Psoas muscle (tissue), 8 donors: ENCODE measurements at places on chromosomes 6 and 20.

- DNase-seq, result no peak
Measured at GRCh38 chr6:3561725-3562124, 104.9 kb upstream of the SLC22A23 start.

DNA sequence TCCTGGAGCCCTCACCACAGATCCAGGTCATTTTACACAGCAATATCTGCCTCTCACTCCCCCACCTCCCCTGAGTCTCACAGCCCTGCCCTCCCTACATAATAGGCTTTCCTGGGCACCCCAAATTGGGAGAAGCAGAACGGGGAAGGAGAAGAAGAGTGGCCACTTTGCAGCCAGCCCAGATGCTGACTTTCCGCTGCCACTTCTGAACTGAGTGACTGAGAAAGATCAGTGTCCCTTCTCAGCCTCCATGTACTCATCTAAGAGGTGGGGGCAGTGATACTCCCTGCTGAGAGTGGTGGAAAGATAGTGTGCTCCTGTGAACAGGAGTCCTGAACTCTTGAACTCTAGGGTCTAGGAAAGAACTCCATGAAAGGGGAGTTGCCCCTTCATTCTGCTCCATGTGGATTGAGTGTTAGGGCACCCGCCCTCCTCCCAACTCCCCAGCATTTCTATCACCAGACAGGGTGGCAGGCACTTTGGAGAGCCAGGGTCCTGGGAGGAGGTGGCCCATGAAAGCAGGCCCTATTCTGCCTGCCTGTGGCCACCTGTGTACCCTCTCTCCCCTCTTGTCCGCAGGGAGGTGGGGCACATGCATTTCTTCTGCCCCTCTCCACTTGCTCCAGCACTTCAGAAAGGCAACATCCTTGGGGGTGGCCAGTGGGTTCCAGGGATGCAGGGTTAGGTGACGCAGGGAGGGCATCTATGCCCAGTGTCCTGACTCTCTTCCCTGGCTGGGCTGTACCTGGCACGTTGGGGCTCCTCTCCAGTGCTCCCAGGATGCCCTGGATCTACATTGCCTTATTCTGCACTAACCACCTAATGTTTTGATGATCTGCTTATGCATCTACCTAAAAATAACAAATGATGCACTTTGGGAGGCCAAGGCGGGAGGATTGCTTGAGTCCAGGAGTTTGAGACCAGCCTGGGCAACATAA, 38.3 kb upstream of the MRPS18A start:
- no peak for DNase-seq

DNA sequence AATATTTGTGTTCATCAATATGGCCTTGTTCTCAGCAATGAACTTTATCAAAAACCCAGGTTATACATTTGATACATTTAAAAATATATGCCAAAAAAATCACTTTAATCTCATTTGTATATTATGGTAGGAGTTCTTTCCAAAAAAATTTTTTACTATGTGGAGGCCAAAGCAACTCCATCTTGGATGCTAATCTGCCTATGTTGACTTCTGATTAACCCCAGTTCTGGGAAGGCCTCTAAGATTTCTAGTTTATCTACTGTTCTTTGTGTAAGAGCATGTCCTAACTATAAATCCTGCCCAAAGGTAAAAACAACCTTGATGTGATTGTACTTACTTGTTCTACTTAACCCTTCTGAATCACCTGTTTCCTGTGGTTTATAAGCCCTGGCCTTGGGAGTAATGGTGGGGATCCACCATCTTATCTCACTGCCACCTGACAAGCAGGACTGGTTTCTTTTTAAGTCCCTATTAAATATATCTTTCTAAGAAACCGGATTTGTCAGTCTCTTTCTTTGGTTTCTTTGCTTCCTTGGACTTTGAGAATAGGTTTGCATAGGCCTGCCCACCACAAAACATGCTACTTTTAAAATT, 46.7 kb downstream of the RNGTT start:
- DNase-seq, result no peak

GRCh38 chr6:137471497-137471896, 22.7 kb downstream of the OLIG3 start:
- DNase-seq, result no peak

DNA sequence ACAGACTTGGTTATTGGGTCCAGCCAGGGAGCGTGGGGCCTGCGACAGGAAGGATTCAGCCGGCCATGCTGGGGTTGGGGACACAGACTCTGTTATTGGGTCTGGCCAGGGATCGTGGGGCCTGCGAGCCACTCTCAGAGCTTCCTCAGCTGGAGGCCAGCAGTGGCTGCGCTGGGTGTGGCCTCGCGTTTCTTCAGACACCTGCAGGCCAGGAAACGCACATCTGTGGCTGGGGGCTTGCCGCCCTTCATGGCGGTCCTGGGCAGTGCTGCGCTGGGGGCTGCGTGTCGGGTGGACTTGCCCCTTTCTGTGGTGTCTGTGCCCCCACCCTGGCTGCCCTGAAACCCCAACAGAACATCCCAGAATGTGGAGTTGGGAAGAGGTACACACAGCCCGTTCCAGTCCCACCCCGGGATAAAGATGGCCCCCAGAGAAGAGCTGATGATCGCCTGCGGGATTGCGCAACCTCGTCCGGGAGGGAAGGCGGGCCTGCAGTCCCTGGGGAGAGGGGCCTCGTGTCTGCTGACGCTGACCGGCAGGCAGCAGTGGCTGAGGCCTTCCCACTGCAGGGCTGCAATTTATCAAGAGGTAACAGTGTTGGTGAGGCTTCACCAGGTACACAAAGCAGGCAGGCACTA, 16.9 kb upstream of the MTG2 start:
- peak; percentile 74 for DNase-seq

DNA sequence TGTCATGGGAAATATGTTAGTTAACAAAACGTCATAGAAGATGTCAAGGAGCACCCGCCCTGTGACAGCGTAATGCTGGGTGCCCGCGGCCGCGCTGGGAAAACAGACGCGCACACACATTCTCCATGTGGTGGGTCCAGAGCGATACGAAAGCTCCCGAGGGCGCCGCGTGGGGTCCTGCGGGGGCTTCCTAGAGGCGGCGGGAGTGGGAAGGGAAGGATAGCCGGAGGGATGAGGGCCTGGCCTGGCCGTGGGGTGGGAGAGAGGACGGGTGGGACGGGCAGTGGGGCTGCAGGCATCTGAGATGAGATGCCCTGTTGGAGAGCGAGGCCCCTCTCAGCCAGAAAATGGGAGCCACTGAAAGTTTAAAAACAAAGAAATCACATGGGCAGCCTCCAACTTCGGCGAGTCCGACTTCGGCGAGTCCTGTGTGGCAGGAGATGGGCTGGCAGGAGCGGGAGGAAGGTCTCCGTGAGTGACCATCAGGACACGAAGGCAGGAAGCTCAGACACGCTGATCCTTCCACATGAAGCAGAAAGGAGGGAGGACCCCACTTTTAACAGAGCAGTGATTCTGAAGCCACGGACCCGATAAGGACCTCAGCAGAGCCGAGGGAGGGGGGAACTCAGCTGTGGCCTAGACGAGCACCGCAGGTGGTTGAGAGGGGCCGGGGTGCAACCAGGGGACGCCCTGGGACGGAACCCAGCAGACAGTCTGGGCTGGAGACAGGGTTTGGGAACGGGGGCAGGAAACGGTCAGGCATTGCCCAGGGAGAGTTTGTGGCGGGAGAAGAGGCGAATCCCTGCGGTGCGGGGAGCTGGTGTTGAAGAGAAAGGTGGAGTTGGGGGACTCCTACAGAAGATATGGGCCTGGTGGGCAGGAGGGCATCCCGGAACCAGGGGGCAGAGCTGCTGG, 114.1 kb upstream of the FRMD1 start:
- DNase-seq, result no peak

DNA sequence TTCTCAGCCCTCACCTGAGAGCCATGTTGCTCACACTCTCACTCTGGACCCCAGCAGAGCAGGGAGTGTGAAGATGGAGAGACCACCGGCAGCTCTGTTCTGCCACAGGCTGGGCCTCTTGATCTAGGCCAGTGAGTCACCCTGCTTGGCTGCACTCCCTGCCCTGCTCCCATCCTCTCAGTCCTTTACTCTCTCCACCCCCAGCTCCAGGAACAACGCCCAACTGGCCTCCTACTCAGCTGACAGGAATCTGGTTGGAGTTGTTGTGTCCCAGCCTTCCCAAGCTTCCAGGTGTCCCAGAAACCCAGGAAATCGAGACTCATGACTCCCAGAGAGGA, at the start of gene PSORS1C1:
Gene PSORS1C1, plus strand, starts transcription at position 260 of the 338 bp plus-strand sequence. CDS start 14,833 bp downstream, outside the sequence.
- peak; percentile 90 for DNase-seq

- no peak for DNase-seq
Measured at GRCh38 chr20:1628621-1629020, 8.8 kb upstream of the SIRPB1 start.

GRCh38 chr6:63263444-63263843, 52.2 kb downstream of the FKBP1C start:
- no peak for DNase-seq

DNA sequence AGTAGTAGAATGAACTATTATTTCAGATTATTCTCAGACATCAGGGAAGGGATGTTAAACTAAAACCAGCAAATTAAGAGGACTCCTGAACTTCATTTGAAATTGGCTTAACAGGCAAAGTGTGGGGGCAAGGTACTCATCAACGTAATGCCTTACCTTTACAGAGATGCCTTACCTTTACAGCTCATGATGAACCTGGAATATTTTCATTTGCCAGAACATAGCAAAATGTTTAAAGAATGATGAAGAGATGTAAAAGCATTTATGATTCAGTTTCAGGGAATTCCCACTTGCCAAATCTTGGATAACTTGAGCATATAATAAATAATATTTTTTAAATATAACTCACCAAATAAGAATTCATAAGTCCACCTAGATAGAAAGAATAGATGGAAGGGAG, 207.5 kb downstream of the TINAG start:
- no peak for DNase-seq

- DNase-seq, result no peak
Measured at GRCh38 chr20:47905628-47906347, 120.5 kb upstream of the SULF2 start.
